ENCODE measurements at places on chromosomes 13 and 19.

DNA sequence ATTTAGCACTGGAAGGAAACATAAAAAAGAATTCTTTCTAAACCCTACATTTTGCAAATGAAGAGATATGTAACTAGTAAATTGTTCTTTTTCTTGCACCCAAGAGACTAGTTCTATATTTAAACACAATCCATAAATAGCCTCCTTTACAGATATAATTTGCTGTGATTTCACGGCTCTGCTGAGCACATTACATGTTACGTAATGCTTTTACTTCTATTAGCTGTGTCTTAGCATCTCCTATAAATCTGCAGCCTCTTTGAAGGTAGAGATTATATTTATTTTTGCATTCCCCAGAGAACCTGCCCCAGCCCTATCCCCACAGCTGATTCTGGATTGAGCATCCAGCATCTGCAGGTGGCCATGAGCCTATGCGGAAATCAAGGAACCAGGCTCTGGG is 32.2 kb downstream of the LACC1 start:
- DNase-seq: no peak

GRCh38 chr19:40348961-40349507 is 539 bp downstream of the PLD3 start:
- no peak for DNase-seq

DNA sequence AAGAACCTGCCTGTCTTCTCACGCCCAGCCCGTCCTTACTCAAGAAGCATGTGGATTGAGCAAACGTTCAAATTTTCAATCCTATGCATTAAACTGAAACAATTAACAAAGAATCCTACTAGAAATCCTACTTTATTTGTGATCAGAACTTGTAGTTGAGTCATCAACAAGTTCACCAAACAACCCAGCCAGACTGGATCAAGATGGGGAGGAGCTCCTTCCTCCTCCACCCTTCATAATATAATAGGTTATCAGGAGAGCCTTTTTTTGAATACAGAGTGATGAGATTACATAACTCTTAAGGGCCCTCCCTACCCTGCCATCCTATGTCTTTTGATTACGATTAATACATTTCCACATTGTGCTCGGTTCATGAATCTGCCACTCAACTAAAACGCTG is 32.7 kb downstream of the SOX21 start:
- DNase-seq: no peak

- no peak for DNase-seq
Measured at GRCh38 chr13:33052506-33053280, 36.5 kb downstream of the KL start.

DNA sequence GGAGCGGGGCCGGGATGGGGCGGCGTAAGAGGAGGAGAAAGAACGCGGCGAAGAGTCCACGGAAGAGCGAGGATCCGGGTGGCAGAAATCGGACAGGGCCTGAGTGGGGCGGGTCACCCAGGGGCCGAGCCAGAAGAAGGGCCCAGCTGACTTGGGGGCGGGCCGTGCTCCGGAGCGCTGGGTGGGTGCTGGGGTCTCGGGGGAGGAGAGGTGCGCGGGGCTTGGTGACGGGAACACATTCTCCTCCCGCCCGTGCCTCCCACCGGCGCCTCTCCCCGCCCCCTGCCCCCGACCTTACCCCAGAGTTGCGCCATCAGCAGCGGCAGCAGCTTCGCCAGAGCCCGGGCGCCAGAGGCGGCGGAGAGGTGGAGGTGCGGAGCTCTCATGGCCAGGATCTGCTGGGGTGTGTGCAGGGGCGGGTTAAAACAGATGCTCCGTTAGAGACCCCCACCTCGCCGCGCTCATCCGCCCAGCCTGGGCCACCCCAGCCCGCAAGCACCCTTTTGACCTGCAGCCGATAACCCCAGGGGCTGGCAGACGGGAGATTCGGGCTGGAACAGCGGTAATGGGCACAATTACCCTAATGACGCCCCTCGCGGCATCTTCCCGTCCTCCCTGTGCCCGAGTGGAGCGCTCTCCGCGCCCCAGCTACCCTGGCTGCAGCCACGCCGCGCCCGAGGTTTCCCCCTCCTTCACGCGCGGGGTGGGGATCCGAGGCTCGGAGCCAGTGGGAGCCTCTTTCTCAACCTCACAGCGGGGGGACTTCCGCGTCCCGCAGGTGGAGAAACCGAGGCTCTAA is 565 bp downstream of the KLK10 start:
- DNase-seq: no peak

DNA sequence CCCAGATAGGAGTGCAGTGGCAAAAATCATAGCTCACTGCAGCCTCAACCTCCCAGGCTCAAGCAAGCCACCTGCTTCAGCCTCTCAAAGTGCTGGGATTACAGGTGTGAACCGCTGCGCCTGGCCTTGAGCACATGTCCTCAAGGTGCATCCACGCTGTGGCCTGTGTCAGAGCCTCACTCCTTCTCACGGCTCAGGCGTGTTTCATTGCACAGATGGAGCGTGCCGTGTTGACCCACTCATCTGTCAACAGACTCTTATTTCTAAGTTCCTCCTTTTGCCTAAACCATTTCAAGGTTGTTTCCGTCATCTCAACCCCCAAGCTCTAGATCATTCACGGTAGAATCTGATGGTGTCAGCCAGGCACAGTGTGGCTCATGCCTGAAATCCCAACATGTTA is 28.2 kb downstream of the ATP8B3 start:
- no peak for DNase-seq

- DNase-seq: no peak
Measured at GRCh38 chr19:35267818-35268535, 785 bp upstream of the USF2 start.
